ENCODE measurements at places on chromosomes 12 and 14. TPM values are rescaled to one million over a fixed set of nuclear protein-coding genes. Genes with fewer than 3 reads are reported as not detected.

DBX2 gene
- total RNA-seq = not detected

APOF gene
- total RNA-seq = not detected

DNA sequence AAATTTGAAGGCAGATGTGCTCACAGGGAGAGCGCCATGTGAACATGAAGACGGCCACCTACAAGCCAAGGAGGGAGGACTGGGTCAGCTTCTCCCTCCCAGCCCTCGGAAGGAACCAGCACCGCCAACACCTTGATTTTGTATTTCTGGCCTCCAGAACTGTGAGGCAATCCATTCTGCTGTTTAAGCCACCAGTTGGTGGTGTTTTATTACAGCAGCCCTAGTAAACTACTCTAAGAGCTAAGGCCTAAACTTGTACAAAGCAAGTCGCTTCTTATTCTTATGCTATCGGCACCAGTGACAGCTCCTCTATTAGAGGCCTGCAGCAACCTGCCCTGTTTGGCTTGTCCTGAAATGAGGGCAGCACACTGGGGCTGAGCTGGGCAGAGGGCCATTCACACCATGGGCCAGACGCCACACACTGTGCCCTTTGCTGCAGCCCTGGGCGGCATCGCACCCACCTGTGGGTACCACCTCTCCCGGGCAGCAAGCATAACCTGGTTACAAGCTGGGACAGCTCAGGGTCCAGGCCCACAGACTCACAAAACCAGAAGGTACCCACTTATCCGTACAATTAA is 62.7 kb downstream of the NOS1 start:
- no peak for DNase-seq

ACSS3 gene
- 5.6 TPM for total RNA-seq

DNA sequence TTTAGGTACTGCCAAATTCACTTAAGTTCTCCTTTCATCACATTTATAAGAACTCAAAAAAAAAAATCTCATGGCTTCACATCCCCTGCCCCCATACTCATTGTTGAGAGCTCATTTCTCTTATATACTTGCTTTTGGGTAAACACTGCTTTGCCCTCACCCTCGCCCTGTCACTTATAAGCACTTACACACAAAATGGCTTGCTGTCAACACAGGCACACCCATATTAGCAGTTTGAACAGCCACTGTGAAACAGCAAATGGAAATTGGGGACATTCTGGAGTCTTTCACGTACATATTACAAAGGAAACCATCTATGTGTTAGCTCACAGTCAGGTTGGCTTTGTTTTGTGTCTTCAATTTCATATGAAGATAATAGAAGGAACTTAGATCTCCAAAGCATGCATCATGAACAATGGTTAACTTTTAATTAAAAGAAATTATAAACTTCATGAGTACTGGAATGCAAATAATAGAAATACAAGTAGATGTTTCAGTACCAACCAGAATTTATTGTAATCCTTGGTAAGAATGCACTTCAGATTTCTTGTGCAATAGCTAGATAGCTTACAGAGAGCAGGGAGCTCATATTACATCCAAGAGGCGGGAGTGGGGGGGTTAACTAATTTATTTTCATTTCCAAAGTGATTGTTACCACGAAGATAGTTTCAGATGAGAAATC is 272.2 kb downstream of the ALG10B start:
- DNase-seq = no peak

SDR9C7 gene
- not detected for total RNA-seq

DNA sequence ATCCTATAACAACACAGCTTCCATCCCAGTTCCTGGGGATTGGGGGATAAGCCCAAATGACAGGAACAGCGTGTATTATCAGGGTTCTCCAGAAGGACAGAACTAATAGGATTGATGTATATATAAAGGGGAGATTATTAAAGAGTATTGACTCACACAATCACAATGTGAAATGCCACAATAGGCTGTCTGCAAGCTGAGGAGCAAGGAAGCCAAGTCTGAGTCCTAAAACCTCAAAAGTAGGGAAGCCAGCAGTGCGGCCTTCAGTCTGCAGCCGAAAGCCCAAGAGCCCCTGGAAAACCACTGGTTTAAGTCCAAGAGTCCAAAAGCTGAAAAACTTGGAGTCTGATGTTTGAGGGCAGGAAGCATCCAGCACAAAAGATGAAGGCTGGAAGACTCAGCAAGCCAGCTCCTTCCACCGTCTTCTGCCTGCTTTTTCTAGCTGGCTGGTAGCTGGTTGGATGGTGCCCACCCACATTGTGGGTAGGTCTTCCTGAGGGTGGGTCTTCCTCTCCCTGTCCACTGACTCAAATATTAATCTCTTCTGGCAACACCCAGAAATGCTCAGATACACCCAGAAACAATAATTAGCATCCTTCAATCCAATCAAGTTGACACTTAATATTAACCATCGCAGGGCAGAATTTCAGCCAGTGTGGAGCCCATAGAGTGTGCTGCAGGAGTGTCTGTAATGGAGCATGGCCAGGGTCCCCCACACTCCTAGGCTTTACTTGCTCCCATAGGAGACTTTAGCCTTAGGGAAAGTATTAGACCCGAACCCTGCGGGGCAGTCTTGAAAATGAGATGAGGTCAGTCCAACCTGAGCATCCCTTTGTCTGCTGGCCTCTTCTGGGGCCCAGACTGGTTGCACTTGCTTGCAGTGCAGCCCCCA is 111.1 kb downstream of the SINHCAF start:
- DNase-seq = no peak

- no peak for DNase-seq
Observed at GRCh38 chr14:56918849-56919574, 108.7 kb upstream of the OTX2 start.

TEX22 gene
- 3.1 TPM for total RNA-seq

- DNase-seq = no peak
Observed at GRCh38 chr12:103244596-103244995, 251.2 kb downstream of the C12orf42 start.

SLC38A4 gene
- total RNA-seq = 11.4 TPM

DNA sequence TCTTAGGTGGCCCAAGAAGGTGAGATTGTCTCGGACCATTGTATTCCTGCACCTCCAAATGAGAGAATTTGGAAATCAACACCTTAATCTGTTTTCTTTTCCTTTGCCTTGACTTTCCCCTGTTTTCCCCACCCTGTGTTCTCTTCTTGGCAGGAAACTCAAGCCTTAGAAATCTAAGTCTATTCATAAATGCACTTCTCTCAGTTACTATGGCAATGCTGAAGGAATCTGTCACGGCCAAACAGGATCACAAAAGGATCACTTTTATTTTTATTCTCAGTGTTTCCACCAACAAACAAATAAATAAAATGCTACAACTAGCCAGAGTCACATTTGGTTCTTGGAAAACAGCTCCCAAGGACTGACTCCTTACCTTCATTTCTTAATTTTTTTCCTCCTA is 270.5 kb downstream of the BCAT1 start:
- DNase-seq = no peak

DNA sequence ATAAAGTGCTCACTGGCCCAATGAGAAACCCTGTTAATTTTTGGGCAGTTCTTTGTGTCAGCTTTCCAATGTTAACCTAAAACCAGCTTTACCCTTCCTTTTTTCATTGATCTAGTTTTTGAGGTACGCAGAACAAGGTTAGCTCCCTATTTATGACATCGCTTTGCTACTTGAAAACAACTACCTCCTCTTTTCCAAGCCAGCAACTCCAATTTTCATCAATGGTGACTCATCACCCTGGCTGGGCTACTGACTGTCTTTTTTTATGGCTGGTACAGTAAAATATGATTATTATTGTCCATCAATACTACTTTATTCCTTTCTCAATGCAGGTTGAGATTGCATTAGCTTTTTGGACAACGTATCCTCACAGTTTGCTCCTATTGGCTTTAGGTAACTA is 22.5 kb upstream of the AKAP6 start:
- DNase-seq = no peak

GRCh38 chr14:61065656-61066055 is 84.6 kb downstream of the SLC38A6 start:
- DNase-seq = no peak

GRCh38 chr12:6384499-6385436 is 806 bp downstream of the LTBR start:
- DNase-seq = no peak

- DNase-seq = no peak
Observed at GRCh38 chr12:17971850-17972249, 118.1 kb downstream of the RERGL start.

- no peak for DNase-seq
Observed at GRCh38 chr14:34043627-34044372, 92.9 kb upstream of the EGLN3 start.

- DNase-seq = no peak
Observed at GRCh38 chr14:91315844-91316267, 71.4 kb upstream of the GPR68 start.

DNA sequence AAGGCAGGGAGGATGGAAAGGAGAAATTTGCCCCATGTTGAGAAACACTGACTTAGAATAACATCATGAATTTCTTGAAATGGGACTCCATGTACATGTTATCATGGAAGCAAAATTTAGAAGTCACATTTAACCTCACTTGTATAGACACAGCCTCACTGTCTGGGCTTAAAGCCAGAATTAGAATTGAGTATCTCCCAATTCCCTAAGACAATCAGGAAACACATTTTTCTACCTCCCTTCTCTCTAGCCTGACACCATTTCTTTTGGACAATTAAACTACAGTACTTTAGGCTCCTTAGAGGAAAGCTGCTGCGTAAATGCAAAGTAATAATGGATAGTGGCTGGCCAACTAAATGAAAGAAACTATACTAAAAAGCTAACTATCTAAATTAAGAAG is 795.5 kb downstream of the C12orf50 start:
- DNase-seq = no peak

DNA sequence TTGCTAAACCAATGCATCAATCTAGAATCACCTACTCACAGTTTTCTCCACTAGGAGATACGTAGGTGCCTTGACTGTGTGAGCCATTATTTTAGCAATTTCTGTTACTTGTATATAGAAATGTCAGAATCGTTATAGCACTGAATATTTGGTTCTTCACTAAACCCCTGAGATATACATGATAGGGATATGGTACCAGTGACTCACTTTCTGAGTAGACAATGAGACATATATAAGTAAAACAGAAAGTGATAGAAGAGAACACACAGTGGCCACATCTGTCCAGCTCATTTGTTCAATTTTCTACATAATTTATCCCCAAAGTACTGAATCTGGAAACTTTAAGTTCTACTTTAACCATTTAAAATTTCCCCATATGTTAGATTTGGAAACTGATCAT is 1505.5 kb upstream of the TMEM132C start:
- no peak for DNase-seq

PSME2 gene
- total RNA-seq = 91.8 TPM
